Stimulated activated CD4-positive, alpha-beta T cell treated with anti-CD3 and anti-CD28 coated beads, Interleukin-4, amount 100 ng/mL, for 24 hours (primary cell): ENCODE measurements at places on chromosomes 2 and 18.

DNA sequence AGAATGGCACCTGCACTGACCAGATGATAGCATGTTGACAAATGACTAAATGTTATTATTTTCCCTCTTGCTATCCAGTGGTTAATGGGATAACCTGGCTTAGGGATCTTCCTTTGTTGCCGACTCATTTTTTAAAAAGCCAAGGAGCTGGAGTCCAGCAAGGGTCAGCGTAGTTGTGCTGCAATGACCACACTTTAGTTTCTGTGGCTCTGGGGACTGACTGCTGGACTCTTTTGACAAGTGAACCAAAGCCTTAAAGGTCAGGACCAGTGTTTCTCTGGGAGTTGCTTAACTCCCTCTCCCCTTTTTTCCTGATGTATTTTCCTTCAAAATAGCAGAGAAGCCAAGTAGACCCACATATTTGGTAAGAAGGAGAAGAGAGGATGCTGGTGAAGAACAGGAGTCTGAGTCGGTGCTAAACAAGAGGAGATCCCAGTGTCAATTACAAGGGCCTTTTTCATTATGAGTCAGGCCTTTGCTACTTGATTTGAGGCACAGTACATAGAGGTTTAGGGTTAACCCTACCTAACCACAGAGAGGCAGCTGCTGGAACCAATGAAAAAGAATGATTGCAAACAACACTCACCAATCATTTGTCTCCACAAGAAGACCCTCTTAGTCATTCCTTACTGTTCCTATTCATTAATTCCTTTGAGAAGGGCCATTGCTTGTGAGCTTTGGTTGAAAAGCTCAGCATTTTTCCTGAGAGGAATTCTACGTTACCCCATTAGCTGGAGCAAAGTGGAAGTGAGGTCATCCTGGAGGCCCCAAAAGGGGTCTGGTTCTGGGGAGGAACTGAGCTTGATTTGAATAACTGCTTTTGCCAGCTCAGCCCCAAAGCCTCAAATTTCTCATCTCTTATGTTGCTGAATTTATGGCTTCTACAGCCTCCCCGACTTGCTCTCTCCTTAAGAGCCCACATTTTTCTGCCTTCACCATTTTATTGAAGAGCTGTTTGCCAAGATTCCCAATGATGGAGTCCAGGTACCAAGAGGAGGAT, 137.6 kb upstream of the HNMT start:
- DNase-seq: no peak

DNA sequence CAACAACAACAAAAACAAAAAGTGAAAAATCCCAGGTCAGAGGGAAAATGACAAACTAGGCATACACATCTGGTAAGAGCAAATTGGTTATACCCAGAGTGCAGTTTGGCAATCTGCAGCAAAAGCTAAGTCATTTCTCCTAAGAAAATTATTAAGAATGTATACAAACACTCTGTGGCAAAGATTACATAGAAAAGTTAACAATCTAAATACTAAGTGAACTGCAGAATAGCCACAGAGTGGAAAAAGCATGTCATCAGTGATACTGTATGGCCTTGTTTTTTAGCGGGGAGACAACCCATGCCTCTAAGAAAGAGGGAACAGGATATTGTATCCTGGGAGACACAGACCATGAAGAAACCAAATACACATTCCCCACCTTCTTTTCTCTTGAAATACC, 136.0 kb upstream of the ITGB6 start:
- no peak for DNase-seq

- DNase-seq: no peak
Measured at GRCh38 chr2:237487496-237487895, 445 bp downstream of the MLPH start.

- no peak for DNase-seq
Measured at GRCh38 chr2:106314444-106314843, 120.3 kb upstream of the UXS1 start.

- DNase-seq: no peak
Measured at GRCh38 chr2:180289627-180290026, 282.5 kb upstream of the CWC22 start.

- no peak for DNase-seq
Measured at GRCh38 chr2:128008074-128008672, 19.7 kb downstream of the SAP130 start.

GRCh38 chr2:219783359-219783975, 156.0 kb downstream of the SLC4A3 start:
- no peak for DNase-seq

DNA sequence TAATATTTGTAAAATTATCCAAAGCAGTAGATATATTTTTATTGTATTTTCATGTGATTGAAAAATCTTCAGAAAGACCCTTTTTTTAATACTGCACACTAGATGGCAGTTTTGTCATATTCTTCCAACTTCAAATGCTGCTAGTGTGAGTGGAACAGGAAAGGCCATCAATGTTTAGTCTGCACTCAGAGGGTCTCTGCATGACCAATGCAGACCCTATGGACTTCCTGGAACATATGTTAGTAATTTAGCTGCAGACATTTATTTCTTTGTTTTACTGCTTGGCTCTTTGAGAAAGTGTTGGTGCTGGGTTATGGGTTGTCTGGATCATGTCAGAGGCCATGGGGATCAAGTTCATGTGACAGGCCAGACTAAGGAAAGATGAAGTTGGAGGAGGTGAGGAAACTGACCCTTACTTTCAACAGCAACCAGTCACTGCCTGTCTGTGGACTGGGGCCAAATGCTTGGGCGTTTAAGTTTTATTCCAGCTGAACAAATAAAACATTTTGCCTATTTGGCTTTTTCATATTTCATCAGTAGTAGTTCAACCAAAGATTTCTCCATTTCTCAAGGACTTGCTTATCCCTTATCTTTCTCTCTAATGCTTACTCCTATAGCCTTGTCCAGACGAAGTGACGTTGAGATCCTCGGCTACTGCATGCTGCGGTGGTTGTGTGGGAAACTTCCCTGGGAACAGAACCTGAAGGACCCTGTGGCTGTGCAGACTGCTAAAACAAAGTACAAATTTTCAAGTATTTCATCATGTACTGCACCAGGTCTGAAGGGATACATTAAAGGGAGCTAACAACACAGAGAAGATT, 84.8 kb downstream of the VRK2 start:
- DNase-seq: no peak

GRCh38 chr2:17918789-17919188, 40.3 kb downstream of the KCNS3 start:
- DNase-seq: no peak

DNA sequence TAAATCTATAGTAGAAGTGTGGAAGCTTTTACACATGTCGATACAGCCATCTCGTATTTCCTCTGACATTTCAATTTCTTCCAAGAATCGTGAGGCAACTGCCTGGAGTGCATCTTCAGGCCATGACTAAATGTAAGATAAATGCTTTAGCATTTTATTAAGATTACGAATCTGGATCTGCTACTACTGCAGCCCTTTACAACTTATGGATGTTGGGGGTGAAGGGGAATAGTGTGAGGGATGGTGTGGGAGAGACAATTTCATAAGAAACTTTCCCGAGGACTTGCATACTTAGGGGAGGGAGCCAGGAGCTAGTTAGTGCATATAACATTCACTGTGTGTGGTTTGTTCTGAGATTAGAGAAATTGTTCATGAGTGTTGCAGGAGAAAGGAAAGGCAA, 204.8 kb downstream of the SLC39A10 start:
- DNase-seq: no peak

DNA sequence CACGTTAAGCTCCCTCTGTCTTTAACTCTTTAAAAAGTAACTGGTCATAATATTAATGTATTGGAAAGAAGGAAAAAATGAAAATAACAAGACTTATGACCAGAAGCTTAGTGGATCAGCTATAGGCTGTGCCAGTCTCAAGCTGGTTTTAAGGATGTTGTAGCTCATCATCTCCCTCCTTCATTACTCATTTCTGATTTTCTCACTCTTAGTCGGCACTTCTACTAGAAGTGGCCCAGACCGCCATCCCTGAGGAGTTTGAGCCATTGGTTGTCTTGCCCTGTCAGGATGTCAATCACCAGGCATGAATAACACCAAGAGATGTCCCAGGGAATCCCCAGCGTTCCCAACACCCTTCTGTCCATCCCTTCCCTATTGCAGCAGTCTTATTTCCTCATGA, 151.5 kb downstream of the ASXL3 start:
- DNase-seq: no peak

DNA sequence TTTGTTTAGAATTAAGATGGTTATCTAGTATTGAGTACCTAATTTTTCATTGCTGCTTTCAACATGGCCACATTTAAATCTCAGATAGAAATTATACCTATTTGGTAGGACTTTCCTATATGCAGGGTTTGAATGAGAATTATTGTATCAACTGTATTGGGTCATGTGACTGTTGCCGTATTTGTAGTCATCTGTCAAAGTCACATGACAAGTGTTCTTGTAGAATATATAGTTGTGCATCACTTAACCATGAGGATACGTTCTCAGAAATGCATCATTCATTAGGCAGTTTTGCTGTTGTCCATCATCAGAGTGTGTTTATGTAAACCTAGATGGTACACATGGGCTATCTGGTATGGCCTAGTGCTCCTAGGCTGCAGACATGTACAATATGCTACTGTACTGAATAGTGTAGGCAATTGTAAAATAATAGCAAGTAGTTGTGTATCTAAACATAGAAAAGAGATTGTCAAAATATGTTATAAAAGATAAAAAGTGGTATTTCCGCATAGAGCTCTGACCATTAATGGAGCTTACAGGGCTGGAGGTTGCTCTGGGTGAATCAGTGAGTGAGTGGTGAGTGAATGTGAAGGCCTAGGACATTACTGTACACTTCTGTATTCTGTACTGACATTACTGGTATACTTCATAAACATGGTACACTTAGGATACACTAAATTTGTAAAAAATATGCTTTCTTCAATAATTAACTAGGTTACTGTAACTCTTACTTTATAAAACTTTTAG, 123.7 kb downstream of the MAP4K4 start:
- no peak for DNase-seq

DNA sequence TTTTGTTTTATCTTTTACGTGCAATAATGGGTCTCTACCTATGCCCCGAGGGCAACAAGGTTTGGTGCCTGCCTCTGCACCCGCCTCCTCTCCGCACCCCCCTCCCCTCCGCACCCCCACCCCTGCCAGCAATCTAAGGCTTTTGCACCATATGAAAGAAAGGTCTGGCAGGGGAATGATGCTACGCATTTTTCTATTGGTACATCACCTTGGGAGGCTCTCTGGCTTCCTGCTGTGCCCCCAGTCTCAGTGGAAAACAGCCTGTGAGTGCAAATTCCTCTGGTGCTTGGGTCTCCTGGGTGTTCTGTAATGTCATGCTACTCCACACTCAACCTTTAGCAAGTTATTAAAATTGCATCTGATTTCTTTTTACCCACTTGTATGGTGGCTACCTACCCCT, 161.3 kb upstream of the SMAD7 start:
- DNase-seq: no peak

DNA sequence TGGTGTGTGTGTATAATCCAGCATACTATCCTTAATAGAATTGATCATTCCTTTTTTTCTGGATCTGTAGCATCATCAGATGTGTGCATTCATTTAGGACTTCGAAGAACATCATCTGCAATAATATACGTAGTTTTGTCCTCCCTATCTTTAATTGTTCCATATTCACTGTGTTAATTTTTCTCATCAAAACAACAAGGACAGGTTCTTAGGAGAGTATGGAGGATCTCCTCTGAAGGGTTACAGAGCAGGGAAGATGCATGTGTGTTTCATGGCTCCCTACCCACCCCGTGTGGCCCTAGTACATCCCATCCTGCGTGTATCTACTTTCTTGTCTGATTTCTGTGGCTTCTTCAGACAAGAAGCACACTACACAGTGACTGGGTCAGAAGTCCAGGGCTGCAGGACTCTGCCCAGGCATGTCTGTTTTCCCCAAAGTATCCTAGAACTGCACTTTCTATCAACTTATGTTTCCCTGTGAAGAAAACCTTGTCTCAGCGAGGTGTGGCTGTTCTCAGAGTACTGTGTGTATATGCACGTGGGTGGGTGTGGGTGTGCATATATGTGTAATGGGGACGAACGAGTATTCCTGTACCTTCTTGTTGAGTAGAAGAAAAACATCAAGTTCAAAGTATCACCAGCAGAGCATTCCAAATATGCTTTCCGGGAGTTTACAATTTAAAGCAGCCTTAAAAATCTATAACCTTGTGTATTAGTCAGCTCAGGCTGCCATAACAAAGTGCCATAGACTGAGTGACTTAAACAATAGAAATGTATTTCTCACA, 220.4 kb upstream of the FOSL2 start:
- DNase-seq: no peak

GRCh38 chr2:111169924-111170323, 49.2 kb downstream of the BCL2L11 start:
- no peak for DNase-seq

DNA sequence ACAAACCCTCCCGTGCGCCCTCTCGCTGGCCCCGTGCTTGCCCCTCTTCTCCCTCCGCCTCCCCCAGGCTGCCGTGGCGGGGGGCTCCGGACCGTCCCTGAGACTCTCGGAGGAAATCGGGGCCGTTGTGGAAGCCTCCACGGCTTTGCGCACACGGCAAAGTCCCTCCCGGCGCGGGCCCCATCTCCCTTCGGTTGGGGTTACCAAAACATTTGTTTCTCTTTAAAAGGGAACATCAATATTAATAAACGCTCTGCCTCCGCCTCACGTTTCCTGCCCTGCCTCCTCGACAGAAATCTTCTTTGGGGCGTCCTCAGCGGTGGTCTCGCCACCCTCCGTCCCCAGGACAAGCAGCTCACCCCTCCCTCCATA, 3.8 kb downstream of the PAX3 start:
- DNase-seq: no peak

DNA sequence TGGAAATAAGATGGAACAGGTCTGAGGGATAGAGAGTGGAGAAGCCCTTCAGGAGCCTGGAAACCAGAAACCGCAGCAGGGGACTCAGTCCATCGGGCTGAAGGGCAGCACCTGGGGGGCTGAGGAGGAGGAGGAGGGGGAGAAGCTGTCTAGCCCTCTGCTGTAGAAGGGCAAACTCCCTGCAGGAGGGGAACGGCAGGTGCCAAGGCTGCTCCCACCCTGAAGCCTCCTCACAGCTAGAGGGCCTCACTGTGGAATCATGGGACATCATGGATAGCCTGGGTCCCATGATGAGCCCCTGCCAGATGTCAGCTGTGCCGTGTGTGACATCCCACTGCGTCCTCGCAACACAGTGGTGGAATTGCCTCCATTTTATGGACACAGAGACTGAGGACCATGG, 435 bp downstream of the MYO7B start:
- no peak for DNase-seq

GRCh38 chr2:48457227-48457626, 72.7 kb upstream of the STON1 start:
- DNase-seq: no peak

DNA sequence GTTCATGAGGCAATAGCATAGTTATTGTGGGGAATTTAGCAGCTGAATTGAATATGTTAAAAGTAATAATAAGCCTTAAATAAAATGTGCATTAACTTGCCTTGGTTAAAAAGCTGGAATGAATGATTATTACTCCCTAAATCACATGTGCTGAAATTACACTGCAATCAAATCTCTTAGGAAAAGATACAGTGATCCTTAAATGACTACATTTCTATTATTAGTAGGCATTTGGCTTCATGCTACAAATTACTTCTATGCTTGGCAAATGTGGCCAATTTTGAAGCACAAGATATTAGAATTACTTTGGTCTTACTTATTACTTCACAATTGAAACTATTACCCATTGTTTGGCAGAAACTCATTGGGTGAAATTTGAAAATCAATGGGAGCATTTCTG, 5.4 kb downstream of the RND3 start:
- DNase-seq: no peak

- no peak for DNase-seq
Measured at GRCh38 chr2:67130531-67131256, 266.4 kb upstream of the ETAA1 start.
